T-helper 2 cell treated with Interferon-gamma antibody and Interleukin-4, amounts not matched to agents 5 μg/mL and 100 μg/mL, for 36 hours (primary cell): ENCODE measurements at places on chromosomes 1 and 21.

DNA sequence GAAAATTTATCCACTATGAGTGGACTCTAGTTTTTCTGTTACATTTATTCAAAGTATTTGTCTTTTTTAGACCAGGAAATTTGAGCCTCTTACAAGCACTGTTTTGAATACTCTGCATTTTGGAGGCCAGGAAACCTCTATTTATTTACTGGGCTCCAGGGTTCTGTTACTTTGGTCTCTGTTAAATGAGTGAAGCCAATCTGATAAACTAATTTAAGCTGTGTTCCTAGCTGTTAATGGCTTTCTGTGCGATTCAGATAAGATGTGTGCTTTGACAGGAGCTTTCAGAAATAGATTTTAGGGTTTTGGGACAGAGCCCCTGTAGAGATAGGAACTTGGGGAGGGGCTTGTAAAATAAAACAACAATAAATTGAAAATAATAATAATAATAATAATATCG, 23.9 kb downstream of the ACKR1 start:
- no peak for DNase-seq

- no peak for DNase-seq
Observed at GRCh38 chr1:246566813-246567645, 773 bp downstream of the CNST start.

- no peak for DNase-seq
Observed at GRCh38 chr1:201582705-201583442, 43.9 kb downstream of the NAV1 start.

- no peak for DNase-seq
Observed at GRCh38 chr1:239125027-239125426, 261.3 kb upstream of the CHRM3 start.

DNA sequence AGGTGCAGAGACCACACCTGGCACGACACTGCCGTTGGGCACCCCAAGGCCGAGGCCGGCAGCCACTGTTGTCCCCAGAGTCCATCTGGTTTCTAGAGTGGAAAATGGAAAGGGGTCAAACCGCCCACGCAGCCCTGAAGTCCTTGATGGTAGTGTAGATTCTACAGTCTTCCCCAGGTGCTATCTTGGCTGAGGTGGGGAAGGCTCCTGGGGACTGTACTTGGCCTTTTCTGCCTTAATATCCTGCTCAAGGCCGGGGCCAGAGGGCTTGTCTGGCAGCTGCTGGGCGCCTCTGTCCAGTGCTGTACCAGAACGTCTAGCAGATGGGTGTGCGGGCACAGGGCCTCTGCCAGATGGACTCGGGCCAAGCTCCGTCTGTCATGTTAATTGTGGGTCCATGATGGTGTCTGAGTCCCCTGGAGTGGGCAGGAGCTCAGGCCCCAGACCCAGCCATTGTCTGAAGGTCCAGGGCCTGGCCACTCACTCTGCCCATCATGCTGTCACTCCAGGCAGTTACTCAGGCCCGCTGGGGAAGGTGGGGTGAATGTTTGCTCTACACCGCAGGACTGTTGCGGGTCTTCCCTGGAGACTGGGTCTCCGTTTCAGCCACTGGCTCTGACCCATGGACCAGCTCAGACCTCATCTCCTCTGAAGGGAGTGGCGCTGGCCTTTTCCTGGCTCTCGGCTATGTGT, 161.9 kb upstream of the COL6A1 start:
- DNase-seq, result no peak

DNA sequence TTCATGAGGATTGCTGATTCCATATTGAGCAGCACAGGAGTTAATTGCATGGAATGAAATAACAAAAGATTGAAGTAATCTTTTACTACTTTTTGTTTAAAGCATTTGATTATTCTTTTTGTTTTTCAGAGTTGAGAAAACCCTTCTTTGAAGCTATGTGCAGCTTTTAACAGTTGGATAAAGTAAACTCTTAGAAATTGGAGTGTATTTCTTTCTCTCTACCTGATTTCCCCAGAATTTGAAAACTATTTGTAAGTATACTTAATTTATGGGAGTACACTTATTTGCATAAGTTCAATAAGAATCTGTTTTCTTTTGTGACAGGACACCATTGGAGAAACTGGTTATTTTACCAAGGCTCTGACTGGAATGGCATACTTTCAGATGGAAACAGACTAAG, 133.6 kb downstream of the TRIM33 start:
- DNase-seq, result no peak

DNA sequence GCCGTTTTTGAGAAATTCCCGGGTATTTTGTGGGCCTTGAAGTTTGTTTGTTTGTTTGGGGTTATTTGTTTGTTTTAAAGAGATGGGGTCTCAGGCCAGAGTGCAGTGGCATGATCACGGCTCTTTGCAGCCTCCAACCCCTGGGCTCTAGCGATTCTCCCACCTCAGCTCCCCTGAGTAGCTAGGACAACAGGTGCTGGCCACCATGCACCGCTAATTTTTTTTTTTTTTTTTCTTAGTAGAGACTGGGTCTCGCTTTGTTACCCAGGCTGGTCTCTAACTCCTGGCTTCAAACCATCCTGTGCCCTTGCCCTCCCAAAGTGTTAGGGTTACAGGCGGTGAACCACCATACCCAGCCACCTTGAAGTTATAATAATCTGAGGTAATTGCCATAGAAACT, 2.0 kb downstream of the CHTOP start:
- DNase-seq, result no peak

DNA sequence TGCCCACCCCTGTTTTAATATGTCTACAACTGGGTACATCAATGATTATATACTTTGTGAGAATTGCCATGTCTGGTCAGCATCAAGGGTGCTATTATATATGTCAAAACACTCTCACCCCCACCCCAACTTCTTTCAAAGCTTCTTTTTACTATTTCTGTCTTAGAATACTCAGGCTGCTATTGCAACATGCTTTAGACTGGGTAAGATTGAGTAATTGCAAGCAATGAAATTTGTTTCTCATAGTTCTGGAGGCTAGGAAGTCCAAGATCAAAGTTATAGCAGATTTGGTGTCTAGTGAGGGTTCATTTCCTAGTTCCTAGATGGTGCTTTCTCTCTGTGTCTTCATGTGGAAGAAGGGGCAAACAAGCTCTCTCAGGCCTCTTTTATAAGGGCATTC, 100.5 kb upstream of the KCNK1 start:
- no peak for DNase-seq
